GM13977 (cell line): ENCODE measurements at places on chromosomes 16 and 17.

DNA sequence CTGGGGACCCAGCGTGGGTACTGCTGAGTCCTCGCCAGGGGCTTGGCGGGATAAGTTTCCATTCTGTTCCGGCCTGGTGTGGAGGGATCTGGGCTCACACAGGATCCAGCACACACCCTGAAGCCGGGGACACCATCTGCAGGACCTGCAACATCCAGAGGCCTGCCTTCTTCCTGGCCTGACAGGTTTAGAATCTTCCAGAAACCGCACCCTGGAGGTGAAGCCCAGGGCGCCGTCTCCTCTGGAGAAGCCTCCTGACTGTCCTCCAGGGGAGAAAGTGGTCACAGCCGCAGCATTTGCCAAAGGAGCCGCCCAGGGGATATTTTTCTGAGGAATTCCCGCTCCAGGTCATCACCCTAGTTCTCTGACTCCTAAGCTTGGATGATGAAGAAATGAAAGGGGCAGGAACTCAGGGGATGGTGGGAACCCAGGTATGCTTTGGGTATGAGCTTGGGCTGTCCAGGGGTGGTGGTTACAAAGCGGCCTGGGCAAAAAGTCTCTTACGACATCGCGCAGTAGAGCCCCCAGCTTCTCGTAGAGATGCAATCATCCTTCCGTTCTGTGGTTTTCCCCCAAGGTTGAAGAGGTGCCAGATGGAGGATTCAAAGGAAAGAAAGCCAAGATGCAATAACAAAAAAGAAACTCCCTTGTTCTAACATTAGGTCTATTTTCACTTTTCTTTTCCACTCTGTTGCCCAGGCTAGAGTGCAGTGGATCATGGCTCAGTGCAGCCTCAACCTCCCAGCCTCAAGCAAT lies 9.1 kb upstream of the CRISPLD2 start:
- peak; percentile 64 for DNase-seq

GRCh38 chr16:947255-947921 lies 23.4 kb downstream of the LMF1 start:
- no peak for DNase-seq

DNA sequence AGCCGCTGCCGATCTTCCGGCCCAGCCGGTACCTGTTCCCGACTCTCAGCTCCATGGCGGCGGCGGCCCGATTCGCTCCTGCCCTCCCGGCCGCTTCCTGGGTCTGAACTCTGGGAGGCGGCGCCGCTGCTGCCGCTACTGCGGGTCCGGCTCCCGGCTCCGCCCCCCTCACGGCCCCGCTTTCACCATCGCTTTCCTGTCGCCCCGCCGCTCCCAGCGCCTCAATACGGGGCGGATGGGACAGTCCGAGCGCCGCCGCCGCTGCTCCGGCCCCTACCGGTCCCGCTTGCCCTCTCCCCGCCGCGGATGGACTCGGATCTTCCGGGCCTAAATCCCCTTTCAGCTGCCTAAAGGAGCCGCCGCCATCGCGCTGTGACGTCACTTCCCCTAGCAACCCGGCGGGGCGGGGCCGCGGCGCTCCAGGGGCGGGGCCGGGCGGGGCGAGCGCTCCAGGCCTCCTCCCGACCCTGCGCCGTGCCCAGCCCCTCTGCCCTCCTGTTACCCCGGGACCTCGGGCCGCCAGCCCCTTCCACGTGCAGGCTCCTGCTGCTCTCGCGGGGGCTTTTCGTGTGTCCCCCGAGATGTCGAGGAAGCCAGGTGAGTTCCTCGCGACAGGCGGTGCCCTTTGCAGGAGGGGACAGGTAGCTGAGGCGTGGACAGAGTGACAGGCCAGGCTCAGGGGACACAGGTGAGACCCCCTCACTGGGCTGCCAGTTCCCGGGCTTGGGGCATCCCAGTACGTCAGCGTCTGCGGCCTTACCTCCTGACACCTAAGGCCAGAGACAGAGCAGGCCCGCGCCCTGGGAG lies at the start of gene CSNK1D:
TSS of gene CSNK1D (minus strand) at position 374 of the 807 bp plus-strand sequence. CDS start at position 55, 319 bp downstream.
- peak; percentile 99 for DNase-seq

DNA sequence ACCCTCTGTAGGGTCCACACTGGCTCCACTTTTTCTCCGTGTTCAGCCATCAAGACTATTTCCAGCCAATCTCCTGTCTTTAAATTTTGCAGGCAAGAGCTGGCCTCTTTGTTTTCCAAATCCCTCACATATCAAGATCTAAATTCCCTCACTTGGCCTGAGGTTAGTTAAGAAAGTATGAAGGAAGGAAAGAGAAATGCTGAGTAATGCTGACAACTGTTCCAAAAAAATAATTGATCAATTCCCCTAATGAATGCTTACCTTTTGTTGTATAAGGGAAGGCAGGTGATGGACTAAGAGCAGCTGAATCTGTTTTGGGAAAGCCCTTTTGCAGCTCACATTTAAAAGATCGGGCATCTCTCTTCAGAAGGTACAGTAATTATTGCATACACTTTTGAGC lies 105.1 kb upstream of the KCNJ16 start:
- DNase-seq: no peak

GRCh38 chr16:3608069-3608468 lies 3.3 kb downstream of the SLX4 start:
- no peak for DNase-seq

- DNase-seq: no peak
These were observed 30.3 kb upstream of the C16orf78 start for GRCh38 chr16:49343291-49343690.

- DNase-seq: no peak
These were observed 468.2 kb downstream of the XYLT1 start for GRCh38 chr16:17002565-17002964.

GRCh38 chr17:68512960-68513474 lies 787 bp downstream of the PRKAR1A start:
- no peak for DNase-seq

DNA sequence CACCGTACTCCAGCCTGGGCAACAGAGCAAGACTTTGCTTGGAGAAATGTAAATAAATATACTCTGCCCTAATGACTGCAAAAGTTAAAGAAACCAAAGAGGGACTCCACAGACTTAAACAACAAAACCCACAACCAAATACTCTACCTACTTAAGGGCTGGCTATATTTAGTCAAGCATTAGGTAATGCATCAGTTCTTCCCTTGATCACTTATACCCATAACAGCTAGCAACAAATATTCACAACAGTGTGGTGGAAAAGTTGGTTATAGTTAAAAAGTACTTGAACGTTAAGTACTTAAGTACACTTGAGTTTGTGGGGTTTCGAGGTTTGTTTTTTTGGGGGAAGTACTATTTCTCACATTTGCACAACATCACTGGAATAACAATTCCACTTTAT lies 5.4 kb upstream of the HEXIM2 start:
- DNase-seq: no peak
